Stimulated activated CD4-positive, alpha-beta T cell treated with anti-CD3 and anti-CD28 coated beads, Interleukin-2, amount 100 ng/mL, for 4 hours (primary cell): ENCODE measurements at places on chromosomes 1 and 21.

- peak; percentile 1 for DNase-seq
These were observed 636 bp downstream of the WARS2 start for GRCh38 chr1:119139857-119140176.

- no peak for DNase-seq
These were observed 43.2 kb upstream of the RUNX3 start for GRCh38 chr1:24973315-24973714.

- peak; percentile 38 for DNase-seq
These were observed 10.7 kb downstream of the NEK7 start for GRCh38 chr1:198167436-198167934.

GRCh38 chr1:98749152-98749756, 87.7 kb downstream of the SNX7 start:
- DNase-seq, result no peak

GRCh38 chr1:104467590-104467989, 717.9 kb downstream of the AMY1C start:
- no peak for DNase-seq

- no peak for DNase-seq
These were observed 132.6 kb upstream of the PTGFR start for GRCh38 chr1:78358165-78358564.

DNA sequence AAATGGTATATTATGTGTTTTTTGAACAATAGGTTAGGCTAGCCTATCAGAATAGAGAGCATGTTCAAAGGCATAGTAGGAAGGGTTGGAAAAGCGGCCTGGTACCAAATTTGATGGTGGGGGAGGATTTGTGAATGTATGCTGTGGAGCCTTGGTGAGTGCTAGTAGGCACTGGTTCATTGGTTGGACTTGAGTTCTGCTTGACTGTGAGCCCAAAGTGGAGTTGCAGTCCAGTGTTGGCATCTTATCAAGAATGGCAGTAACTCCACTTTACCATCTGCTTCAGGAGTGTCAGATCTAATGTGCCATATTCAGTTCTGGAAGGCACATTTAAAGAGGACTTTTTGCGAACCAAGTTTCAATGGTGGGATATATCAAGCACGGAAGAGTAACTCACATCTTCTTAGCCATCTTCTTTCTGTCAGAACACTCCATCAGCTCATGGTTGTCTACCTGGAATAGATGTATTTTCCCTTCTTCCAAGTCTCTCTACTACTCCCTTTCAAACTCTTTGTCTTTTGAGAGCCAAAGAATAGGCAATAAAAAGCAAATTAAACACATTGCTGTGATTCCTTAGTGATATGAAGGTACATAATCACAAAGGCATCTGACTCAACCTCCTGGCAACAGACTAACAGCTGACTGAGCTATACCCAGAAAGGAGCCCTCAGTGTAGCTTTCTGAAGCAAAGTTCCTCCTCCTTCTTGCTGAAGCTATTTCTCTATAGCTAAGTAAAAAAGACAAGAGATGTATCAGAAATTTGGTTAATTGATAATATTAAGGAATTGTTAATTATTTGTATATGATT, 21.7 kb downstream of the LRRC8B start:
- DNase-seq, result no peak

GRCh38 chr21:41102281-41102680, 65.7 kb upstream of the BACE2 start:
- DNase-seq, result no peak

DNA sequence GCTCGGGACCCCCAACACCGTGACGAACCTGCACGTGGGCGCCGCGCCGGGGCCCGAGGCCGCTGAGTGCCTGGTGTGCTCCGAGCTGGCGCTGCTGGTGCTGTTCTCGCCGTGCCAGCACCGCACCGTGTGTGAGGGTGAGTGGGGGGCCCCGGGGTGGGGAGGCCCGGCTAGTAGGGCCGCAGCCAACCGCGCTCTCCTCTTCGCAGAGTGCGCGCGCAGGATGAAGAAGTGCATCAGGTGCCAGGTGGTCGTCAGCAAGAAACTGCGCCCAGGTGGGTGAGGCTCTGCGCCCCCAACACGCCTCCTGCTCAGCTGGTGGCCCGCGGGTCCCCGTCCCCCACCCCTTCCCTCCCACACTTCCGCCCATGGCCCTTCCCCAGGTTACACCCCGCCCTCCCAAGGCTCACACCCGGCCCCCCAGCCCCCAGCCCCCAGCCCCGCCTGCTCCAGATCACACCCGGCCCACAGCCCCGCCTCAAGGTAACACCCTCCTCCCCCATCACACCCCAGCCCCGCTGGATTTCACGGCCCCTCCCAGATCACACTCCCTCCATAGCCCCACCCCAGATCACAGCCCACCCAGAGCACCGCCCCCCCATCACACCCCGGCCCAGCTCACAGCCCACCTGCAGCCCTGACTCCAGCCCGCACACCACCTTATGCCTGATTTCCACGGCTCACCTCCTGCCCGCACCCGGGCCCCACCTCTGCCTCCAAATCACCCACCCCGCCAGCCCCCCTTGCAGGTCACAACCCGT, 2.4 kb upstream of the MMP23B start:
- peak; percentile 72 for DNase-seq

GRCh38 chr1:116218922-116219321, 107.7 kb downstream of the MAB21L3 start:
- no peak for DNase-seq

GRCh38 chr1:119737040-119737682, 25.4 kb downstream of the PHGDH start:
- DNase-seq, result no peak

DNA sequence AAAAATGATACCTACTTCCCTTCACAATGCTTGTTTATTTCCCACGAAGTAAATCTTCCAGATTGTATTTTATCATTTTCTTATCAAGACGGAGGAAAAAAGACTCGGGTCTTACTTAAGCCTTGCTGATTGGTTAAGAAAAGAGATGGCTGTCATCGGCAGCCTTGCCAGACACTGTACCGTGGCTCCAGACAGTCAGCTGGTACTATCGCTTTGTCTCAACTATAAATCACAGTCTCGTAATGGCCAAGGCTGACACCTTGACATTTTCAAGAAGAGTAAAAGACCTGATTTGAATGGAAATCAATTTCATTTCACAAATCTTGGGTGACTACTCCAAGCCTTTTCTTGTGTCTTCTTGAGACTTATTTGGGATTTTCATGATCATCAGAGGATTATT, 868.0 kb downstream of the USP25 start:
- DNase-seq, result no peak

DNA sequence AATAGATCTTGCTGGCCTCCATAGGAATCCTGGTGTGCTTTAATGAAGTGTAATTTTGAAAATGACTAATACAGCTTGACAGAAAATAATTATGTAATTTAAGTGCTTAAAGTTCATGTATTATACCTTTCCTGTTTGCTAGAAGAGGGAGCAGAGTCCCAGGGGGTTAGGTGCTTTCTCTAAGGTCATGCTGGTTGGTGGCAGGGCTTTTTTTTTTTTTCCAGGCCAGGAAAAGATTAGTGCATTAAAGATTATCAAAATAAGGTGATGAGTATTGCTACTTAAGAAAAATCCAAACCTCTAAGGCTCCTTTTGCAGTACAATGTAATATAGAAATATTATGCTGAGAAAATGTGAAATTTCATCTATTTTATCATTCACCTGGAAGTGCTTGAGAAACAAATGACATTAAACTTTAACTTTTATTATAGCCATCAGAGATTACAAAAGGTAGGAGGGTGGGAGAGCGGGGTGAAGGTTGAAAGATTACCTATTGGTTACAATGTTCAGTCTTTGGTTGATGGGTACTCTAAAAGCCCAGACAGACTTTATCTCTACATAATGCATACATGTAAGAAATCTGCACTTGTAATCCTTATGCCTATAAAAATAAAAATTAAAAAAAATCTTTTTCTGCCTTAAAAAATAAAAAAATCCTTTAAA, 110.8 kb downstream of the RABGAP1L start:
- DNase-seq, result no peak

DNA sequence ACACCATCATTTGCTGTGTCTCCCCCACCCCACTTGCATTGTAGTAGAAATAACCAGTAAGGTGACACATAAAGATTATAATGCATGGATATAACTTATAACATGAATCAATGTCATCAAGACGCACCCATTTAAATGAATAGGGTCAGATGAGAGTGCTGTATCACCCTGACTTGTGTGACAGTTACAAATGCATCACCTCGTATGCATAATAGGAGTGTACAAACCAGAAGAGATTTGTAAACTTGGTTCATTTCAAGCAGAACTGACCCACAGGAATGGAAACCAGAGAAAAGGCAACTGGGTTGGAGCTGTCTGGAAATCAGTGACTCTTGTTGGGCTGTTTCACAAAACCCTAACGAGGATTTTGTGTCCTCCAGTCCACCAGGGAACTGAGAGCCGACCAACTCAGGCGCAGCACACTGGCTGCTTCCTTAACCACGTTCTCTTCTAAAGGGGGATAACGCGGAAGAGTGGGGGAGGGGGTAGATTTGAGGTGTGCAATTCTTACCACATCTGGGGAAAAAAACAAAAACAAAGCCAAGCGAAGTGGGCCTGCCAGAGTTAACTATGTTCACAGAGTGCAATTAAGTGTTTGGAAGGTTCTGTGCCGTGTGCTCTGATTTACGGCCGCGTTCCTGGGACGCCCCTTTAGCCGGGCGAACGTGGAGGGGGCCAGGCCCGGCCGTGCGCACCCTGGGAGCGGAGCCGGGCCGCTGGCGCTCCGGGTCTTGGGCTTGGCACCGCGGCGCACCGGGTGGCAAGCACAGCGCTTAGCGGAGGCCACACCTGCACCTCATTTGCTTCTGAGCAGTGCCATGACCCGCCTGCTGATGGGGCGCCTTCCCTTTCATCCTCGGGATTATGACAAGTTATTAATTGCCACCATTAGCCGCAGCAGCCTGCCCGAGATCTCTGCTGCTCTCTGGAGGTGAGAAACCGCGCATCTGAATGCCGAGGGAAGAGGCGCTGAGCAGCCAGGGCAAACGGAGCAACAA, 248.8 kb upstream of the FOXD3 start:
- DNase-seq, result no peak

- DNase-seq, result peak; percentile 13
These were observed 450.7 kb downstream of the PTPRC start for GRCh38 chr1:199089393-199090122.

GRCh38 chr1:78222225-78222959, 176.6 kb downstream of the GIPC2 start:
- no peak for DNase-seq

GRCh38 chr1:92299477-92300150, 755 bp downstream of the RPAP2 start:
- no peak for DNase-seq

DNA sequence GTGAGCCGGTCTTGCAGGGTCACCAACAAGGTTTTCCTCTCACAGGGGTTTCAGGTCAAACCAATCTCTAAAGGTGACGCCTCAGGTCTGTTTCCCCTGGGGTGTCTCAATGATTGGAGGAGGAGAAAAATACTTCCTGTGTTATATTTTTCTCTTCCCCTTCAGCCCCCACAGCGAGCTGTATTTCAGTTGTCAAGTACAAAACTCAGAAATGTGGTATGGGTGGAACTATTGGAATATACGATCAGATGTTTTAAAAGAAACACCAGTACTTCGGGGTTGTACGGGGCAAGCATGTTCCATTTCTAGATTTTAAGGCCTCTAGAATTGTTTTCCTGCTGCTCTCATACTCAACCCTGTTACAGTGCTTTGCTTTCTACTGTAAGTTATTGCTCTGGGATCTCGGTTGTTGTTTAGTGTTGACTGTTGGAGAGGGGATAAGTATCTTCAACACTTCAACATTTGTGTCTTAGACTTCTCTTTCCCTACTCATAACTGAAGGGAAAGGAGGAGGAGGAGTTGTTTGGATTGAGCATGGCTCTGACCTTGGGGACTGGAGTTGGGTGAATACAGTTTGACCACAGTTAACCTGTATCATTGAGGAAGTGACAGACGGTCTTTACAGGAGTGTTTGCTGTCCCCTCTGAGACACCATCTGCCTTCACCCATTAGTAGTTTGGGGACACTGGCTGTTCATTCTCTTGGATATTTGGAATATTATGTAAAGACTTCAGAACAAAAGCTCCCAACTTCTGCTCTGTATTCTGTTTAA, 2.0 kb downstream of the MAPKAPK2 start:
- DNase-seq, result no peak

- DNase-seq, result no peak
These were observed 152.4 kb downstream of the KCTD3 start for GRCh38 chr1:215719552-215719951.

DNA sequence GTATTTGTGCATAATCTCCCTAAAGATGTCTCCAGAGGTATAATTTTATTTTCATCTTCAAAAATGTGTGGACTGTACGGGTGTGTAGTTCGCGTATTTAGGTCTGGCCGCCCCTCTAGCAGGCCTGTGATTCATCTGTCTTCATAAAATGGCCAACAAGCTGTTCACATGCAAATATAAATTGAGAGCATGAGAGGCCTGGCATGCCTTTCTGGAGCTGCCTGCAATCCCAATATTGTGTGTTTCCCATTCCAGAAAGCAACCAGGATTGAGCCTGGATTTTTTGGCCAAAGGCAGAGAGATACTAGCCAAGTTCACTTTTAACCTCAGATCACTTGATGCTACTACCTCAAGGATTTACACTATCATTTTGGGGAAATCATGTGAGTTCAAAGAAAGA, 197.2 kb downstream of the NFIA start:
- DNase-seq, result no peak

DNA sequence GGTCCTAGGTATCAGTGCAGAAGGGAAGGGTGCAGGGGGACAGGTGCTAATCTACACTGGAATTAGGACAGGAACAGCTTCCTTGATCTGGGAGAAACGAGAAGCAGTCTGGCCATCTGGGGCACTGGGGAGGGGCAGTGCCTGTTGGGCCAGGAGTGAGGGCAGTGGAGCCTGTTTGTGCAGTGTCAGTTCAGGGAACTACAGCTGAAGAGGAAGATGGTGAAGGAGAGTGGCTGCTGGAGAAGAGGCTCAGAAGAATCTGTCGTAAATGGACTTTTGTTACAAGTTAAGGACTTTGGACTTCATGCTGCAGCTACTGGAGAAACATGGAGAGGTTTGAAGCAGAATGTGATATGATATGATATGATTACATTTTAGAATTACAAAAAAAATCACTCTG, 3.2 kb upstream of the TNFSF4 start:
- no peak for DNase-seq

- no peak for DNase-seq
These were observed 4.1 kb upstream of the KCNAB2 start for GRCh38 chr1:6041432-6042062.

DNA sequence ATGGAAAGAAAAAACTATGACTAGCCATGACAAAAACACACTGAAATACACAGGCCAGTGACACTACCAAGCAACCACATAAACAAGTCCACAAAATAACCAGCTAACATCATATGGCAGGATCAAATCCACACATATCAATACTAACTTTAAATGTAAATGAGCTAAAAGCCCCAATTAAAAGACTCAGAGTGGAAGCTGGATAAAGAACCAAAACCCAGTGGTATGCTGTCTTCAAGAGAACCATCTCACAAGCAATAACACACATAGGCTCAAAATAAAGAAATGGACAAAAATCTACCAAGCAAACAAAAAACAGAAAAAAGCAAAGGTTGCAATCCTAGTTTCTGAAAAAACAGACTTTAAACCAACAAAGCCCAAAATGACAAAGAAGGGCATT, 476.2 kb upstream of the BEND5 start:
- DNase-seq, result no peak

DNA sequence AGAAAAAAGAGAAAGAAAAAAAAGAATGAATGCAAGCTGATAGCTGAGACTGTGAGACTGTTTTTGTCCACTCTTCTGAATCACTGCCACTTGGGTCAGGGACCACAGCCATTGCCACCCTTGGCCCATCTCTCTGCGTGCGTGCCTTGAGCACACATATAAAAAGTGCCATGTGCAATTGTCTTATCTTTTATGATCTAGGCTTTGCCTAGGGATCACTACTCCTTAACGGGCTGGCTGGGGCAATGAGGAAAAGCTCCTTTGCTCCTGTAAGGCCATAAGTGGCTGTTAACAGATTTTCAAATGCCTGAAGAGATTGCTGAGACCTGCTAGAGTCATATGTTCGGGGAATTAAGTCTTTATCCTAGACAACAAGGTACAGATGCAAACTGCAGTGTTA, 8.2 kb downstream of the SPATA46 start:
- no peak for DNase-seq
